Activated gamma-delta T cell (primary cell): ENCODE measurements at places on chromosomes 3 and 15.

DNA sequence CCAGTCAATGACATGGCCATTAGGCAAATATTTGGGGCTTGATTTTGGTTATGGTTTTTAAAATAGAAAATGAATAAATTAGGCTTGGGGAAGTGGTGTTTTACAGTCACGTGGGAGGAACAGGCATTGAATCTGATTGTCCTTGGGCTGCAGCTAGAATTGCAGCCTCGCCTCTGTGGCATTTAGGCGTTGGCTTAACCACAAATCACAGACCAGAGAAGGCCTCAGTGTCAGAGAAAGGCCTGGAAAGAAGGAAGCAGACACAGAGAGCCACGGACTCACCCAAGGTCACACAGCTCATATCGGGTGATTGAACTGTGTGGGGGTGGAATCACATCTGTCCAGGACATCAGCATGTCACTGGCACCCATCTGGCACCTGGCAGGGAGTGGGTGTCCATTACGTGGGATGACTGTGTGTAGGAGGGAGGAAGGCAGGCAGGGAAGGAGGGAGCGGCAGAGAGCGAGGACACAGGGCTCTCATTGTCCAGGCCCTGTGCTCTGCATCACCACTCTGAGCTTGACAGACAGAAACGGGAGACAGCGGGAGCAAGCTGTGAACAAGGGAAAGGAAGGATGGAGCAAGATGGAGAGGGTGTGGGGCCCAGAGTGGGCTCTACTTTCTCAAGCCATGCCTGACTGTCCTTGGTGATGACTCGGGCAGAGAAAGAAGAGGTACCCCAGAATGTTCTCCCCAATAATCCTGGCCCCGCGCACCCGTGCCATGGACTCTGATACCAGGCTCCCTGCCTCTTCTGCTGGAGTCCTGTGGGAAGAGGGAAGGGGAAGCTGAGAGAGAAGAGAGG is 186.4 kb downstream of the FAM43A start:
- no peak for DNase-seq

DNA sequence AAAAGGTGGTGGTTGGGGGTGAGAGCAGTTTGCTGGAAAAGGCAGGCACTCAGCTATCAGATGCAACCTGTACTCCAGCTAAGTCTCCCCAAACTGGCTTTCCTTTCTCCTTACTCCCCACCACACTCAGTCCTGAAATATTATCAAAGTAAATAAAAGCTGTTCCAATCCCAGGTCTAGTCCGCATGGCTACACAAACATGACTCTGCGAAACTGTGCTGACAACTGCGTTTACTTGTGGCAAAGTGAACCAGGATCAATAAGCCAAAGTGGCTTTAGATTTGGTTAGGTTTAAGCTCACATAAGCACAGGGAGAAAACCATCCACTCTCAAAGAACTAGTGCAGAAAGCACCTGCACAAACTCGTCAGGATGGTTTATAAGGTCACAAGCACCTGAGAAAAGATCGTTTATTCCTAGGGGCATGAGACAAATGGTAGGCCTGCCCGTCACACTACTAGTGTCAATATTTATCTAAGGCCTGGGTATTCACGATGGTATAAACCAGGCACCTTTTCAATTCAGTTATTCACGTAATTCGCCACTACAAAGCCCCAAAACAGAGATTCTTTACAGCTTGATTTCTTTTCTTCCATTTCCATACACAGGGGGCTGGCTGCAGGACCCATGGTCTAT is 25.3 kb downstream of the LRIG1 start:
- DNase-seq, result no peak

DNA sequence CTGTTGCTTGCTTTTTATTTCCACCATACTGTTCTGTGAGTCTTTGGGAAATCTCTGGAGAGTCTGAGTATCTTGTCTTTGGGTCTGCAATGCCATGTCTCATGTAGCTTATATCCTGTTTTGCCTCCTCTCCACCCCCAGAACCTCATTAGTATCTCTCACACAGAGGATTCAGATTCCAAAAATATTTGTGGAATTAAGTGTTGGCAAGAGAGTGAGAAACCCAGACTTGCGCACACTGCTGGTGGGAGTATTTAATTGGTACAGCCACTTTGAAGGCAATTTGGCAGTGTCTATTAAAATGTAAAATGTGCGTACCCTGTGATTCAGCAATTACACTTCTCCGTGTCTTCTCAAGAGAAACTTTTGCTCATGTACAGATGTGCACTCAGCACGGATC is 68.6 kb downstream of the ZNF621 start:
- DNase-seq, result no peak

GRCh38 chr3:19171794-19172193 is 23.5 kb downstream of the KCNH8 start:
- no peak for DNase-seq

DNA sequence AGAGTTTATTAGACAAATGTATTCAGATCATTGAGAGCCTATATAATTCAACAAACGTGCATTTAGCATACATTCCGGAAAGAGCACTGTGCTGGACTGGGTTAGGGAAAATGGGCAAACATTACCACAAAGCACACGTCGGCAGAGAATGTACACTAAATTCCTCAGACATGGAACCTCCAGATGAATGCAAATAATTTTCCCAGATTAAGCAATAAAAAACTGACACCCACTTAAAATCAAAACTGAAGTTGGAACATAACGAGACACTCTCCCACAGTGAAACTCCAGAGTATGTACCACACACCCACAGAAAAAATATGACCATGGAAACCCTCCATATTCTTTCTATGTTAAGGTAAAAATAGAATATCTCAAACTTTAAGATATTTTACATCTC is 4.8 kb downstream of the SECISBP2L start:
- DNase-seq, result no peak

- no peak for DNase-seq
Measured at GRCh38 chr3:47577583-47578118, 1.0 kb downstream of the CSPG5 start.

GRCh38 chr3:175716446-175716845 is 857.3 kb downstream of the NAALADL2 start:
- no peak for DNase-seq

DNA sequence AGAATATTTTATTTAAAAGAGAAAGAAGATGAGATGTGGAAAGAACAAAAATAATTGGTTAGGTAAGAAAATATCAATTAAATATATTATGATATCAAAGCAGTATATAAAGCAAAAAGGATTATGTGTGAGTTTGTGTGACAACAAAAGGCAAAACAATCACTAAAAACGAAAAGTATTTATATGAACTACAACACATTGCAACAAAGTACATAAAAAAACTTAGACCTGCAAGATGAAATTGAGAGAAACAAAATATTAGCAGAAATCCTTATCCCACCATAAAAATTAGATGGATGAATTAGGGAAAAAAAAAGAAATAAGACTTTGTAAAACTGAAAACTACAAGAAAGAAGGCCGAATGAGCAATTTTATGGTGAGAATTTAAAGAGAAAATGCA is 27.3 kb upstream of the IGF1R start:
- DNase-seq, result no peak

DNA sequence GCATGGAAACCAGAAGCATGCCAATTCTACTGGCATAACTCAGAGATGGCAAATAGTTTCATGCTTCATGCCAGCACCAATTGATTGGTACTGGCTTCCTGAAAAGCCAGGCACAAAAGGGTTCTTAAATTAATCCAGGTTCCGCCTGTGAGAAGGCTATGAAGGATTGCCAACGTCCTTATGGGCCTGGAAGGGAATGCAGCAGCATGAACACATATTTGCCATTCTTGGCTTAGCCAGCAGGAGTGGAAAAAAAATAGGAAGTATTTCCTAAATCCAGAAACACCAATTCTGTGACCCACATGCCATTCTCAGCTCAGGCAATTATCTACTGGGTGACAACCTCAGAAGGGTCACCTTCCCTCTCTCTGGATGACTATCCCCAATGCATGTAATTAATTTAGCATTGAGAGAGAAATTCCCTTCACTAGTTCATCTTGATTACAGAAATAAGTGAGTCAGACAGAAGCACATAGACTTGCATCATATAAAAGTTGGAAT is 36.0 kb downstream of the ADAMTS9 start:
- DNase-seq, result no peak
